ENCODE measurements at places on chromosomes 11 and 22.

DNA sequence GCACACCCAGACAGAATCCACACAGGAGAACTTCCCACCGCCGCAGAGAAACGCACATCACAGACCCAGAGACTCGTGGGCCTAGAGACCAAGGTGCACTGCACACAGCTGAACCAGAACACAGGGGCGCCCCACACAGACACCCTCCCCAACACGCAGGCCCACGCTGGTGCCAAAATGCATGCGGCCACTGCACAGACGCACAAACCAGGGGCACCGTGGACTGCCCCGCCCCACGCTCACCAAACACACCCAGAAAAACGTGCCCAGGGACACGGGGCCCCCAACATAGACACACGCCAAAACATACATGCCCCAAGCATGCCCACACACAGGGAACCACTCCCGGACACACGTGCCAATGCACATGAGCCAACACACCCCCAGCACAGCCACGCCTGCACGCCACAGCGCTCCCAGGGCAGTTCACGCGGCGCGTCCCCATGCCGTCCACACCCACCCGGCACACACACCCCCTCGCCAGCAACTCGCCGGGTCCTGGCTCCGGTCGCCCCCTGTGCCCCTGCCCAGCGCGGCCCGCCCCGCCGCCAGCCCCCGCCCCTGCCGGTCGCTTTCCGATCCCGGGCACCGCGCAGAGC, 7.8 kb downstream of the ELFN2 start:
- DNase-seq: no peak

DNA sequence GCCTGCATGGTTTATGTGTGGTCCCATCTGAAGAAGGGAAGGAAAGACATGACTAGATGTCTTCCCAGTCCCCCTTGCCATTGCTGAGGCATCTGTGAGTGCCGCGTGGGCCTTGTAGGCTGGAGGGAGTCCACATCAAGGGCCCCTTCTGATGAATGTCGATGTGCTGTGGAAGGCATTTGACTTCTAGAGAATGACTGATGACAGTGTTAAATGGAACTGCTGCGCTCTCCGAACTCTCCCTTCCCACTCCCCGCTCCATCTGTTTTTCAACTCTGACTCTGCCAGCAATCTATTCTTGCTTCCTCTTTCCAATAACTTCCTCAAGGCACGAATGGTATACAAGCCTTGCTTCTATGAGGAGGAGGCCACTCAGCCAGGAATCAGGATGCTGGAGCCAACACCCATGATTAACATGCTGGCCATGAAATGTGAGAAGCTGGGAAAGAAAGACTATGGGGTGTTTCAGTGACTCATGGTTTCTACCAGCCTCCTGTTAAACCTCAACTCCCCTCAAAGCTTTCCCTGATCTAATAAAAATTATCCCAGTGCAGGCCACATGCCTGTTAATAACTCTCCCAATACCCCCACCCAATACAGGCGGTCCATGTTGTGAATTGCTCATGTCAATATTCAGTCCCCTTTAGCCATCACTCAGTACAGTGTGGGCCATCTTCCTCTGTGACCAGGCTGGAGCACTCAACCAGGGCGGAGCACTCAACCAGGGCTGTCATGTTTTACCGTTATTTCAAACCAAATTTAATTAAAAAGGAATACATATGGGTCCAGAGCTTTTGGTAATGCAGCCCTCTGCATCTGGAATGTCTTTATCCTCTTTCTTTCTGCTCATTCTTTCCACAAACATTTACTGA, 46.4 kb upstream of the TBCEL start:
- DNase-seq: no peak

- no peak for DNase-seq
These were observed 26.7 kb downstream of the QSER1 start for GRCh38 chr11:32919338-32919737.

DNA sequence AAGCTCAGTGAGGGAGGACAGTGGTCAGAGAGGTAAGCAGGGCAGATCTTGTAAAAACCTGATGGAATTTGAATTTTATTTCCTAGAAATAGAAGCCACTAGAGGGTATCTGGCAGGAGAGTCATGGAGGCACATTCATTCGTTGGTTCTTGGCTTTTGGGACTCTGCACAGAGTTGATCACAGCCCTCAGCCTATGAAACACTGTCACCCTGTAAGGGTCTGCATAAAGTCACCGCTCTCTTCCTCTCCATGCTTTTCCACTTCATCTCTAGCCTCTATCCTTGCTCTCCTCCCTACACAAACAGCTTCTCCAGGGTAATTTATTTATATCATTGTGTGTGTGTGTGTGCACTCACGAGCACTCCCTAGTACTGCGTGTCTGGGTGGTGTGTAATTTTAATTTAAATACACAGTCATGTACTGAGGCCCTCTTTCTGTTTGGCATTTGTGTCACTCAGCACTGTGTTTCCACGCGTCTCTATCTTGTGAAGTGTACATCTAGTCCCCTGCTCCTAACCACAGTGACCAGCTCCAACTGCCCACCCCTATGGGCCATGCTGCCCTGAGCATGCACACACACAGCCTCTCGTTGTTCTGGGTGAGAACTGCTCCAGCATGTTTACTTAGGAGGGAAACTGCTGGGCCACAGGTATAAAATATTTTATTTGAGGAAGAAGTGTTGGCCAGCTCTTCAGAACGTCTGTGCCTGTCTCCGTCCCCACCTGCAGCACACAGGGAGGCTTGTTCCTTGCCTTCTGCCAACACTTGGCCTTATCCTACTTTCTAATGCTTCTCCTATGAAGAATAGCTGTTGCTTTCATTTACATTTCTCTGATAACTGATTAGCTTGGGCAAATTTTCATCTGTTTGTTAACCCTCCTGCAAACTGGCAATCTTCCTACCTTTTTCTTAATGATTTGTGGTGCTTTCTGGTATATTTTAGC, 4.5 kb downstream of the KCNQ1OT1 start:
- no peak for DNase-seq

GRCh38 chr11:71572811-71573210, 7.4 kb downstream of the KRTAP5-10 start:
- DNase-seq: no peak

GRCh38 chr11:121711236-121711635, 258.5 kb upstream of the SORL1-AS1 start:
- no peak for DNase-seq

GRCh38 chr11:20087118-20087521, 73.2 kb downstream of the DBX1 start:
- DNase-seq: no peak

- no peak for DNase-seq
These were observed 5.9 kb downstream of the CHKA start for GRCh38 chr11:68115285-68115684.

DNA sequence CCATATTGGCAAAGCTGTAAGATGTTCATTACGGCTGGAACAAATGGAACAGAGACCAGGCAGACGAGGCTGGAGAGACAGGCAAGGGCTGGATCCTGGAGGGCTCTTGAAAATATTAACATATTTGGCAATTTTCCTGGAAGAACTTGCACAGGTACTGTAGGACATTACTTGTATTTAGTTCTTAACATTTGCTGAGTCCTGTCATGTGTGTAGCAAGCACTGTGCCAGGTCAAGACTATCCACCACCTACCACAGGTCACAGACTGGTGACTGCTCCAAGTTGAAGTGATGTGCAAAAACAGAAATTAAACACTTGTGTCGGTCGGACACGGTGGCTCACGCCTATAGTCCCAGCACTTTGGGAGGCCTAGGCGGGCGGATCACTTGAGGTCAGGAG, 58.7 kb upstream of the TNRC6B start:
- DNase-seq: no peak

DNA sequence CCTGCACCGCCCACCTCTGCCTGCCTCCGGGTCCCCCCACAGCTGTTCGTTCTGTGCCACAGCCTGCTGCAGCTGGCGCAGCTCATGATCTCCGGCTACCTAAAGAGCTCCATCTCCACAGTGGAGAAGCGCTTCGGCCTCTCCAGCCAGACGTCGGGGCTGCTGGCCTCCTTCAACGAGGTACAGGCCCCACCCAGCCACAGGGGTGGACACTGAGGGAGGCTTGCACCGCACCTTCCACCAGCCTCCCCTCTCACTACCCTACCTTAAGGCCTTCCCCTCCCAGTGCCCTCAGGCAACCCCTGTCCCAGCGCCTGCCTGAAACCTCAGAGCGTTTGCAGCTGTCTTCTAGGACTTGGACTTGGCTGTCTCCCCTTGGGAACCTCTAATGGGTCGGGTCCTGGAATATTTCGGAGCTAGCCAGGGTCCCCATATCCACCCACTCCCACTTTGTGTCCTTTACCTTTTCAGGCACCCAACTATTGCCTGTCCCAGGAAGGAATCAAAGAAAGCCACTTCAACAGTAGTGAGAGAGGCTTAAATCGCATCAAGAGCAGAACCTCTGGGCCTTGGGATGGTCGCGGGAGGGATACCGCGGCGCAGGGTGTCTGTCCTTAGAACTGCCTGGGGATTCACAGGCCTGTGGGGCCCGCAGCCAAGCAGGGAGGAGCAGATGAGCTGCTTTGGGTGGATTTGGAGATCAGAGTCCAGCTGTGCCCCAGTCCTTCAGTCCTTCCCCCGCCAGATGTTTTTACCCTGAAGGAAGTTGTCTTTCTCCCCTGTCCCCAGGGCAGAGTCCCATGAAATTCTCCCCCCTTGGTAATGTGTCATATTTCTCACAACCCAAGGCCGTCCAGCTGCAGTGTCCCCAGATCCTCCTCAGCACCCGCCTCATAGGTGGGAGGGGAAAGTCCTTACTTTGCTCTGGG, 13.3 kb downstream of the SLCO2B1 start:
- DNase-seq: no peak

DNA sequence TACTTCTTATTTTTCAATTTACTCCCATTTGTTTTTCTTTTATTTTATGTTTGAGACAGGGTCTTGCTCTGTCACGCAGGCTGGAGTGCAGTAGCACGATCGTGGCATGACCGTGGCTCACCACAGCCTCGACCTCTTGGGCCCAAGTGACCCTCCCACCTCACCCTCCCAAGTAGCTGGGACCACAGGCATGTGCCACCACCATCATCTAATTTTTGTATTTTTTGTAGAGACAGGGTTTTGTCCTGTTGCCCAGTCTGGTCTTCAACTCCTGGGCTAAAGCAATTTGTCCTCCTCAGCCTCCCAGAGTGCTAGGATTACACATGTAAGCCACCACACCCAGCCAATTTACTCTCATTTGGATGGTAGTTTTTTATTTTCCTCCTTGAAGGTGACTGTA, 679.3 kb upstream of the CCDC179 start:
- DNase-seq: no peak

GRCh38 chr11:61577383-61578118, 3.3 kb downstream of the SYT7 start:
- no peak for DNase-seq

DNA sequence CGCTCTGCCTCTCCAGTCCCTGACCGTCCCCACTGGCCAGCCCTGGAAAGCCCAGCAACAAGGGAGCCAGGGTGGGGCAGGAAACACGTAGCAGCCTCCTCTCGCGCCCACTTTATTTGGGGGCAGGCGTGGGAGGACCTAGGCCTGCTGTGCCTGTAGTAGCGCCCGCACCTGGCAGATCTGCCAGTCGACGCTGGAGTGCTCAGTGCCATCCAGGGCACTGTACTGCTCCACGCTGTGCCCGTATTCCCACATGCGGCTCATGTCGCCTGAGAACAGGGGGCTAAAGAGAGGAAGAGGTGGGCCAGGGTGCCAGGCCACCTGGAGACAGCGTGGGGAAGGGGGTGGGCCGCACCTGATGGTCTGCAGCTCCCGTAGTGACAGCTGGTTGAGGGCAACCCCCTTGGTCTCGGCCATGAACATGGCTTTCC, 17.0 kb upstream of the DRICH1 start:
- DNase-seq: no peak

- DNase-seq: no peak
These were observed 4.1 kb upstream of the TBX1 start for GRCh38 chr22:19756288-19757128.

DNA sequence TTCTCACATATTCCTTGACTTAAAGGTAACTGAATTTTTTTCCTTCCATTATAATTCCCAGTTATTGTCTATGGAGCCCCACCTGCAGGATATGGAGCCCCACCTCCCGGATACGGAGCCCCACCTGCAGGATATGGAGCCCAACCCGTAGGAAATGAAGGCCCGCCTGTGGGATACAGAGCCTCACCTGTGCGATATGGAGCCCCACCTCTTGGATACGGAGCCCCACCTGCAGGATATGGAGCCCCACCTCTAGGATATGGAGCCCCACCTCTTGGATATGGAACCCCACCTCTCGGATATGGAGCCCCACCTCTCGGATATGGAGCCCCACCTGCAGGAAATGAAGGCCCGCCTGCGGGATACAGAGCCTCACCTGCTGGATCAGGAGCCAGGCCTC, 28.1 kb downstream of the WBP2NL start:
- no peak for DNase-seq

DNA sequence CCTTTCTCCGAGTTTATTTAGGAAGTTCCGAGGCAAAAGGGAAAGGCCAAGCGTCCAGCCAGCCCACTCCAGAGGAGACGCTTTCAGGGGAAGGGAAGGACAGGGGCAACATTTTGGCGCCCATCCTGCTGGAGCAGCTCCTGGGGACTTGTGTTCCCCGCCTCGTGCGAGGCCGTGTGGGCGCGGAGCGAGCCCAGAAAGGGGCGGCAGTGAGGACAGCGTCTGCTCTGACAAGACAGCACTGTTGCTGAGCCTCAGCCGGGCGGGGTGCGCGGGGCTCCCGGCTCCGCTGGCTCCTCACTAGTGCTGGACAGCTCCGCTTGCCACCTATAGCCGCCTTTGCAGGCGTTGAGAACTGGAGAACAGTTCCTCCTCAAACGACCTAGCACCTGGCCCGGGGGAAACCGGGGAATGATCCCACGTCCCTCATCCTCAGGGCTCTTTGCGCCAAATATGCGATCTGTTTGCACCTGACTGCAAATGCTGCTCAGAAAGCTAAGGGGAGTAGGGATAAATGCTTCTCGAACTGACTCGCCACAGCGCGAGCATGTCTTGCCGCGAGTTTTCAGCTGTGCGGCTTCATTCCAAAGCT, 722 bp upstream of the GUCY1A2 start:
- peak; percentile 31 for DNase-seq

DNA sequence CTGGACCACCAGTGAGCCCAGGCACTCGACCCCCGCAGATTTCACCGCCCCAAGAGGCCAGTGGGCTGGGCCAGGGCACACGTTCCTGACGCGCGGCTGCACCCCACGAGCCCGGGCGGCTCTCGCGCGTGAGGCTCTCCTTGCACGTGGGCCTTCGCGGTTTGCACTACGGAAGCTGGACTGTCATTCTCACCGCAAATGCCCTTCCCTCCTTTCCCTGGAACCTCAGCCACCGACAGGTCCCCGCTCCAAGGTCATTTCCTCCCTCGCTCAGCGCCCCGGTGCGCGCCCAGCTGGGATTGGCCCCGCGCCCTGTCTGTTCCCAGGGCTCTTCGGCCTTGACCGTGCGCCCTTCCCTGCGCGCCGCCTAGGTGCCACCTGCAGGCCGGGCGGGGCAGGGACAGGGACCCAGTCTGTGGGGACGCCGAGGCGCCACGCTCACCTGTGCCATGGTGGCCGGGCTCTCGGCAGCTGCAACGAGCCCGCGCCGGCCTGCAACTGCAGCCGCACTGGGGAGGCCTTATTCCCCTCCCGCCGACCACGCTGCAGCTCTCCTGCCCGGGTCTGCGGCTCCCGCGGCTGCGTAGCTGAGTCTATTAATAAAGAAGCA, 2.1 kb upstream of the CPT1A start:
- no peak for DNase-seq
